ENCODE measurements at places on chromosomes 6 and 20.

DNA sequence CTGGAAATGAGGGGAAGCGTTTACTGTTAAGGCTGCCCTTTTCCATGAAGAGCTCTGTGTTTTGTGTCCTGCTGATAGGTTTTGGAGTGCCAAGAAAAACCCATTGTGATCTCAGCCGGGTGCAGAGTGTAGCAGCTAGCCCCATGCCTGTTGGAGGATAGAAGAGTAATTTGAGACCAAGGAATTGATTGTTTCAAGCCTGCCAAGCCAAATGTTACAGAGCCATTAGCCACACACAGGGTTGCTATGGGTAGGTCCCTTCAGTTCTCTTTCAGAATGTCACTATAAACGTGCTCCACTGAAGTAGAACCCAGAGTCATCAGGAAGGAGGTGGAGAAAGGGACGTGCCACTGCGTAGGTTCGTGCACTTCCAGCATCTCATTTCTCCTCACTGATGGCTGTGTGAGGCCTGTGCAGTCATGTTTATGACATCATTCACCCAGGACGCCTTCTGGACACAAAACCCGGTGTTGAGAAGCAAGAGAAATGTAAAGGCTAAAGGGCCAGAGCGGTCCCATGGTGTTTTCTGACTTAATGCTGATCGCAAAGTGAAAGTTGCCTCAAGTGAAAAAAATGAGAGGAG is 6.6 kb downstream of the GMPR start:
- DNase-seq: no peak

GRCh38 chr6:11963756-11964500 is 48.2 kb upstream of the HIVEP1 start:
- no peak for DNase-seq

- DNase-seq: no peak
These were observed 84.2 kb downstream of the CEBPB start for GRCh38 chr20:50274570-50275430.

GRCh38 chr20:23156842-23157423 is 70.8 kb upstream of the CD93 start:
- DNase-seq: no peak

DNA sequence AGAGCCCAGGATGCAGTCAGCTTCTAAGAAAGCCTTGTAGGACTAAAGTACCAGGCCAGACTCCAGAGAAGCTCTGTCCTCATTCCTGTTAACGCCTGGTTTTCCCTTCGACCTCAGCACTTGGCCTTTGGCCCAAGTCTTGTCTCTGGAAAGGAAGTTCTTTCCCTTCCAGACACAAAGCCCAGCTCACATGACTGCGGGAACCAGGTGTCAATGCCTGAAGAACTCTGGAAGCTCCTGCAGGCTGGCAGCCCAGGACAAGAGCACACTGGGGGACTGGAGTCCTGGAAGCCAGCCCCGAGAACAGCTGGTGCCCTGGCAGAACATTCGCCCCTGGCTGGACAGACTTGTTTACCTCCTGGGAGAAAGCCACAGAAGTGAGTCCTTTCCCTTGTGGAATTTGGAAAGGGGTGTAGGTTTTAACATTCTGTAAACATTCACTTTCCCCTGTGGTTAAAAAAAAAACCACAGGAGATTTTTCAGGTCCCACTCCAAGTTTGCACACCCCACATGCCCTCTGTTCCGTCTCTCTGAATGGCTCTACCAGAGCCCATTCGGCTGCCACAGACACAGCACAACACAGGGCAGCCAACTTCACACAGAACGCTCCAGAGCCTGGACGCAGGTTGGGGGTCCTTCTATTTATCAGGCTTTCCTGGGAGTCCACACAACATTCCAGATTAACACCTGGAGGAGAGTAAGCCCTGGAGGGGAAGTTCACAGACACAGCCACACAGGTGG is 18.1 kb downstream of the ACSS1 start:
- DNase-seq: no peak

GRCh38 chr20:8722277-8722928 is 346.5 kb upstream of the PLCB4 start:
- DNase-seq: no peak

- DNase-seq: no peak
These were observed 309.1 kb upstream of the IMPG1 start for GRCh38 chr6:76381612-76382011.

- no peak for DNase-seq
These were observed 62.4 kb downstream of the PTCHD4 start for GRCh38 chr6:48048451-48049146.

DNA sequence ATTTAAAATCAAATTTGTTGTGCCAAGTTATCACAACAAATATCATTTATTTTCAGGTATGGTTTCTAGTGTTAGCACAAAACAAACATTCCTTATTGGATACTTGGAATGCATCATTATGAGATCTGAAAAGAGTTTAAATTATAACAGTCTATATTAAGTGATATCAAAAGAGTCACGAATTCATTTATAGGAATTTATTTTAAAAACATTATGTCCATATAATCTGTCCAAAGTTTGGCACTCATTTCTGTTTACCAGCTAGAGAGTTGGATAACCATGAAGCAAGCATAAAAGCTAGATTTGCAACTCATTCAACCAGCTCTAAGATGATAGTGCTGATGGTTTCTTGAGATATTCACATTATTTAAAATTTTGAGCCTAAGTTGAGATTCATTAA is 453.2 kb downstream of the DOK5 start:
- DNase-seq: no peak

DNA sequence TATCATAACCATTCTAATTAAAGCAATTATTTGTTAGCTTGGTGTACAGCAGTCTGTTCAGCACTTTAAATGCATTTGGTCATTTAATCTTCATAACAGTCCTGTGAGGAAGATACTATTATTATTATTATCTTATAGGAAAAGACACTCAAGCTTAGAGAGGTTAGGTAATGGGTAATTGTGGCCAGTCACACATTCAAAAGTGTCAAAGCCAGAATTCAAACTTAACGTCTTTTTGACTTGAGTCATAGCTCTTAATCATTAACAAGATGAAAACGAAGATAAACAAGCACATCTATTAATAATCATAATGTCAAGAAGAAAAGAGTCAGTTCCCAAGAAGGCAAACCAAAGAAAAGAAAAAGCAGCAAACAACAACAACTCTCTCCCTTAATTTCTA is 251.0 kb downstream of the SYNE1 start:
- DNase-seq: no peak

- DNase-seq: no peak
These were observed 4.7 kb upstream of the SCUBE3 start for GRCh38 chr6:35209081-35209480.

- DNase-seq: no peak
These were observed 25.3 kb downstream of the RBCK1 start for GRCh38 chr20:433300-433975.
